ENCODE measurements at places on chromosomes 6 and 20.

DNA sequence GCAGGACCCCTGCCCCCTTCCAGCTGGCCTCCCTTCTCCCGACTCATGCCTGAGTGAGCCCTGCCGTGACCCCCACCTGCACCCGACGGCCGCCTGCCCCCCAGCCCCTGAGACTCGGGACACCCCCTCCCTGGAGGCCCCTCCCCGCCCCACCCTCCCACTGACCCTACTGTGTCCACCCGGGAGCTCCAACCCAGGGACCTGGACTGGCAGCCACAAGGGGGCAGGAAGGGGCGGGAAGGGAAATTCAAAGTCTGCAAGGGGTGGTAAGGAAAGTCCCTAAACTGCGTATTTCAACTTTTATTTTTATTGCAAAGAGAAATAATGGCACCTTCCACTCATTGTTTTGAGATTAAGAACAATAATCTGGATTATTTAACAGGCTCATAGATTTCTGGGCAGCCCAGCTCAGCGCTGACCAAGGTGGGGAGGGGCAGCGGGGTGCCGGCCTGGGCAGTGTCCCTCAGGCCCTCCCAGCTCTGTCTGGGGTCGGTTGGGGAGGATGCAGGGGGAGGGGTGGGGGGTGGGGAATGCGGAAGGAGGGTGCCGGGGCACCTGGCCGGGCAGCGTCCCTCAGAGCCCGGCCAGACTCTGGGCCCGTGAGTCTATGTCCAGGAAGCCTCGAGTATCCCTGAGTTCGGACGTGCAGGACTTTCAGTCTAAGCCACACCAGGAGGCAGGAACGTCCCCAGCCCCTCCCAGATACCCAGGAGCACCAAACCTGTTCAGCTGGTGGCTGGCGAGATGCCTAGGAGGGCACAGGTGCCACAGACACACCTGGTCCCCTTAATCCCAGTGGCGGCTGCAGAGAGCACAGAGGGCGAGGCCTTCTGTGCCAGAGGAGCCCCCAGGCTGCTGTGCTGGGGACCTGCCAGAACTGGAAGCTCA, 1.3 kb upstream of the PTK6 start:
- DNase-seq = no peak

DNA sequence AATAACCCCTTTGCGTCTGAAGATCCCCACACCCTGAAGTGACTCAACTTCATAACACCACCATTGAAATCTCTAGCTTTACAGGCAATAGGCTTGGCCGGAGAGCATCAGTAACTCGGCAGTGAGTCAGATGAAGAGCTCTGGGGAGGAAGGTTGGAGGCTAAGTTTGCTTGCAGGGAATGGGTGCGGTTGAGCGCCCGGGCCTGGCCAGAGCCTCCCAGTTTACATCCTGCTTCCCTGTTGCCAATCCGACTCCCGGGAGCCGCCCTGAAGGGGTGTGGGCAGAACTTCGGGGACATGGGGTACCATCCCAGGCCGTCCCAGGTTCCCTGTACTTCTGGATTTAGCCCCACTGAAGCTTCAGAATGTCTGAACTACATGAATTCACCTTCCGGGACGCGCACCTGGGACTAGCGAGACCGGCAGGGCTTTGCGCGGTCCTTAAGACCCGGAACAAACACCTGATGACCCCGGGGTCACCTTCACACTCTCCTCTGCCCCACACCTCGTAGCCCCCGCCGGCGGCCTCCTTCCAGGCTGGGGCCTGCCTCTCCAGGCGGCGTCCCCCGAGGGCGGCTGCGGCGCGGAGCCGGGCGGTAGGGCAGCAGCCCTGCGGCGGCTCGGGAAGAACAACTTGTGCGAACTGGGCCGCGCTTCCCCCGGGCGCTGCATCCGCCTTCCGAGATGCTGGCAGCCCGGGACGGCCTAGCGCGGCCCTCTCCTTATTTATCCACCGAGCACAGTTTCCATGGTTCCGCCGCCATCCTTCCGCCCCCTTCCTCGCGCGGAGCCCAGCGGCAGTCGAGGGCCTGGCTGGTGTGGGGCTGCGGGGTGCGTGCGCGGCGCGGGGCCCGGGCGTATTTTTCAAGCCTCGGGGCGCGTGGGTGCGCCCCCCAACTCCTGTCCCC, 56.6 kb upstream of the RREB1 start:
- peak; percentile 34 for DNase-seq

DNA sequence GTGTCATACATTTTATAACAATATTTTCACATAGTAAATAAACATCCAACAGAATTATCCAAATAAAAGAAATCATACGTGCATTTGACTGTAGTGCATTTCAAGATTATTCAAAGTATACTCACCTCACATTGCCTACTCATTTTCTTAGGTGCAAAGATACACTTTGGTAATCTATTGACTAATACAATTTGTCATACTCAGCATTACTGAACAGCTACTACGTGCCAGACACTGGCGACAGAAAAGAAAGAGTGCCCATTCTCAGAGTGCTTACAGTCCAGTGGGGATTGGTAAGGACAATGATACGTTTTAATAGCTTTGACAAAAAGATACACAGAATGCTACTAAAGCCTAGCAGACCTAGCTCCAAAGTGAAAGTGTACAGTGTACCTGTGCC, 42.0 kb downstream of the FBXL4 start:
- DNase-seq = no peak

DNA sequence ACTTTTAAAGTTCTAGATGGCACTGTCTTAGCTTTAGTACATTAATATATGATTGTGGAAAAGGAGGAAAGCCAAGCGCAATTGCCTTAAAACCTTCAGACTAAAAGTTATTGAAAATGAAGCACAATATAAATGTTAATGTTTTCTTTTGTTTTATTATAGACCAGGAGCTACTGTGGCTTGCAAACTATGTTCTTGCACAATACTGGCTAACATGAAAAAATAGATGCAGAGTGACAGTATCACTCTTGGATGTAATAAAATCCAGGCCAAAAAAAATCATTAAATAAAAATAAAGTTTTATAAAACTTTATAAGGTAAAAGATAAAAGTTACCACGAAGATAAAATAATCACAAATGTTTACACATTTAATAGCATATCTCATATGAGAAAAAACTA, 18.3 kb upstream of the PLN start:
- no peak for DNase-seq

DNA sequence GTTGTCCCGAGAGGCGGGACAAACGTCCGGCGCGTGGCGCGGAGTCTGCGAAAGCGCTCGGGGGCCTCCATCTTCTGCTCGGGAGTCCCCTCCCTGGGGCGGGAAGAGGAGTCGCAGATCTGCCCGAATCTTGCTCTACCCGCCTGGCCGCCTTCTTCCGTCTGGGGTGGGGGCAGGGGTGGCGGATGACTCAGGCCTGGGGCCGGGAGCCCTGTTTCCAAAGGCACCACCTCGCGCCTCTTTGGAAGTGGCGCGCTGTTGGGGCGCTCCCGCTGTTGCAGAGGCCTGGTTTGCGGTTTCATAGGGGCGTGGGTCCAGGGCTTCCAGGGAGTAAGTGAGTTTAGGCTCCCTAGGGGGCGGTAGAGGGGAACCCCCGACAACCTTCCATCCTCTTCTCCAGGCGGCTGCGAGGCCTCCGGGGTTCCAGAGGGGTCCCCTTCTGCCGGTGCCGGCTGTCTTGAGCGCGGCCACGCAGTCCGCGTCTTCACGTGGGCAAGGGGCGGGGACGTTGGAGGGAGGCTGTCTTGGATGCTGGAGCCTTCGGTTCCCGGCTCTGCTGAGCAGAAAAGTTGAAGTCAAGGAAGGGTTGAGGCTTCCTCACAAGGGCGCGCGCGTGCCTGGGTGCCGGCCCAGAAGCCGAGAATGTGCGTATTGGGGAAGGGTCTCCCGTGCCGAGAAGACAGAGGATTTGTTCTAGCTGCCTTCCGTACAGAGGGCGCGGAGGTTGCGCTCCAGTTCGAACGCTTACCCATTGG, 2.6 kb upstream of the TFAP2C start:
- peak; percentile 6 for DNase-seq

GRCh38 chr20:51584737-51585136, 42.2 kb upstream of the NFATC2 start:
- no peak for DNase-seq

- no peak for DNase-seq
These were observed 29.4 kb upstream of the KIAA1586 start for GRCh38 chr6:57017069-57017468.

DNA sequence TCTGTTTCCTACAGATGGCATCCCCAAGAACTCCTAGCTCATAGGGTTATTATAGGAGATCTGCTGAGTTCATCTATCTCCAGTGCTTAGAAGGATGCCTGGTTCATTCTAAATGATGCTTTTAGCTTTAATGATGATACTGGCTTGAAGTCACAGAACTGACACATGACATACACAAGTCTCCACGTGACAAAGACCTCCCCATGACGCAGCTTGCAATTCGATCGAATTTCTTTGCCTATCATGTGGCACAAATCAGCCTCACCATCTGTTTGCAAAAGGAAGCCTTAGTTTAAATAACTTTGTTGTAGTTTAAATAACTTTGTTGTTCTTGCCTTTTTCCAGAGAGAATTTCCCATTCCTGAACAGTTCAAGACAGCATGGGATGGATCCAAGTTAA, 44.1 kb upstream of the FAM8A1 start:
- no peak for DNase-seq

DNA sequence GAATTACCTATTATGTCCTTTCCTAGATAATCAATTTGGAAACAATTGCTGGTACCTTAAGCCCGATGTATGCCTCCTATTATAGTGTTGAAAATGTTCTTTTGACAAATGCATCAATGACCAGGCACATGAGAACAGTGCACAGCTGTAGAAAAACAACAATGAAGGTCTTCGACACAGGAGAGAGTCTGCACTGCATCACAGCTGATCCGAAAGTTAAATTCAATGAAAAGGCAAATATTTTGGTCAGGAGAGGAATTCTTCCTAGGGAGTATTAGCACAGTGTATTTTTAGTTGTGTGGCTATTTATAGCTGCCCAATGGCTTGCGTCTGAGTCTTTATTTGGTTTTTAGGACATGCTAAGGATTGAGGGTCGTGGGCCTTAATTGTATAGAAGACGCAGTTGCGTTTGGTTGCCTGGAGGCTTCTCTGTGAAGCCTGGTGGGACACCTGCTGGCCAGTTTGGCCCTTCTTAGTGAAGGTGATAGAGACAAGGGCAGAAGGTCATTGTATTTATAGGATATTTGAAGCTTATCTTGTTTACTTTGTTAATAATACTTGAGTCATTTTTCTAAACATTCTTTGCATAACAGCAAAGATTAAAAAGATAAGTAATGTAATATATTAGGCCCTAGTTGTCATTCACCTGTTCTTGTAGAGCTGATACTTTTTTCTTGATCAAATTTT, 72.3 kb downstream of the CDYL start:
- DNase-seq = peak; percentile 14

- DNase-seq = no peak
These were observed at the start of gene CDSN for GRCh38 chr6:31120151-31120915. Gene CDSN (minus strand): TSS chr6:31120446. CDS start chr6:31120419, 27 bp downstream.

GRCh38 chr6:46891252-46891795, 30.4 kb downstream of the ADGRF5 start:
- no peak for DNase-seq

All from activated naive CD8-positive, alpha-beta T cell treated with anti-CD3 and anti-CD28 coated beads, Interleukin-2, amount 50 U/mL, for 24 hours (primary cell).